ENCODE measurements at places on chromosomes 1 and 21.

GRCh38 chr1:183070923-183071618, 47.9 kb downstream of the LAMC1 start:
- H3K27me3 ChIP-seq = no peaks in the 10 kb centered on the region
- DNase-seq = no peak
- H3K4me3 ChIP-seq = no peak overlapping the region
- no peaks in the 10 kb centered on the region for H3K36me3 ChIP-seq
- H3K27ac ChIP-seq = no peak overlapping the region

DNA sequence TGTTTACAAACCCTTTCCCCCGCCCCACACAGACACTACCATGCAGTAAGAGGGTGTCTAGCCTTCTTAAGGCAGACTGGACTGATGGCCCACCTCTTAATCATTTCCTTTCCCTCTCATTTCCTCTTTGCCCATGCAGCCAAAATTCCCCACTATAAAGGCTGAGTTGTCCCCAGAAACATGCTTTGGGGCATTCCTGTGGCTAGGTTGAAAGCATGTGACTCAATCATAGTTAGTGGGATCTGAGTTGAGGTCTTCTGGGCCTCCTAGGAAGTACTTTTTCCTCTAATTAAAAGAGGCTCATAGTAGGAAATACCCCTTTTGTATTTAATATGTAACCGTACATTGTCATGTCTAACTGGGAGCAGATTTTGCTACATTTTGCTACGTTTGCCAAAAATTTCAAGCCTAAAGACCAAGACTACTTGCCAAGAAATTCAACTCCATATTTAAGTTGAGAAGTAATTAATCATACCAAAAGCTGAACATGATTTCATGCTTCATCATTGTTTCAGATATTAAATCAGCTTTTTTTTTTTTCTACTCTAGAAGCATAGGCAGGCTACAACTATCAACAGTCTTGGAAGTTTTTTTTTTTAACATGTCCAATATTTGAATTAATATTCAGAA, 174.7 kb downstream of the ADGRL4 start:
- no peak overlapping the region for H3K4me3 ChIP-seq
- H3K36me3 ChIP-seq = no peaks in the 10 kb centered on the region
- H3K27me3 ChIP-seq = no peaks in the 10 kb centered on the region

DNA sequence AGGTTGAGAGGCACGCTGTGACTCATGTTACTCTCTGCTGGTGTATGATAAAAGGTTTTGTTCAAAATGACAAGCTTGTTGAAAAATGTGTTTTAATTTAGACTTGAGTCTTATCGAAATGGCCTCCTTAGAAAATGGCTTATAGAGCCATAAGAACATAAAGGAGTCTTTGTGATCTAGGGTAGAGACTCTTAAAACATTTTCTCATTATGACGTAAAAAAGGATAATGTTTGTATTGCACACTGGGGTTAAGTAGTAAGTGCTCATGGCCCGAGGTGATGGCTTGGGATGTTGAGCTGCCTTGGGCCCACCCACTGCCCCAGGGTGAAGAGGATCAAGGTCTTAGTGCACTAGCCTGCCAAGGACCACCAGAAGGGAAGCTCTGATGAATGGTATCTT, 117.4 kb downstream of the DISC1 start:
- no peak overlapping the region for H3K27ac ChIP-seq
- H3K27me3 ChIP-seq = no peaks in the 10 kb centered on the region
- no peak overlapping the region for H3K4me3 ChIP-seq
- H3K4me1 ChIP-seq = no peaks in the 10 kb centered on the region
- H3K36me3 ChIP-seq = no peaks in the 10 kb centered on the region

GRCh38 chr1:25907601-25908000, 1.4 kb upstream of the STMN1 start:
- DNase-seq = no peak
- H3K27me3 ChIP-seq = no peaks in the 10 kb centered on the region
- no peak overlapping the region for H3K4me3 ChIP-seq
- no peaks in the 10 kb centered on the region for H3K36me3 ChIP-seq

DNA sequence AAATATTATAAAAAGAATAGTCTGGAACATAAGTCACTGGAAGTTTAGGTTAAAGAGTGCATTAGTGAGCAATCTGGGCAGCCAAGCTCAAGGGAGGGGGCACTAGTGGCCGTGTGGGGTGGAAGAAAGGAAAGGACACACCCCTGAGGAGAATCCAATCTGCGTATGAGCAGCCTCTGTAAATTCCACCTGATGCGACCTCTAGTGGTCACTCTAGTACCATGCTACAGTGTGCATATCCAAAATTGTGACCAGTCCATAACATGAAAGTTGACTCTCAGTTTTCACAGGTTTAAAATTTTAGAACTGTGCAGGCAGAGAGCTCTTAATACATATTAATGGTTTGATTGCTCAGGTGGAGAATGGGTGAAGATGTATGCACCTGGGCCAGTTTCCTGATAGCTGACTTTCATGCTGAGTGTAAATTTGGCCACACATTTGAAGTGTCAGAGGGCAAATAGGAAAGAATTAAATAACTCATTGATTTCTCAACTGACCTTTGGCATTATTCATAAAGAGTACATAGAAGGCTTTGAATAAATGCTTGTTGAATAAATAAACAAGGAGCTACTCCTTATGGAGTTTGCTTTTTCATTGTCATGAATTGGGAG, 105.9 kb upstream of the C21orf91 start:
- H3K4me1 ChIP-seq = no peaks in the 10 kb centered on the region
- H3K4me3 ChIP-seq = no peak overlapping the region
- DNase-seq = peak; percentile 29

DNA sequence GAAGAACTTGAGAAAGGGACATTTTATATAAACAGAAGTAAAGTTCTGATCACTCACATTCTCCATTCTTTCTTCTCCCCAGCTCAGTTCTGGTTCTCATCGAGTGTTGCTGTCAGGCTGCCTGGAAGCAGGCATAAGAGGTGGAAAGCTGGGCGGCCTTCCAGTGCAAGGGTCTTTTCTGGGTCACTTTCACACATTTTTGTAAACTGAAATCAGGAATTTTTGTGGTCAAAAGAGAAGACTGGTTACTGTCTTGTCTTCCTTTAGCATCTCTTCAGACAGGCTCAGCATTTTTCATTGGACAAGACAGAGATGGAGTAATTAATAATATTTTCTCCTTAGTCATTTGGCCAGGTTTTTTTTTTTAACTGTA, 93.7 kb downstream of the CTH start:
- DNase-seq = no peak
- H3K36me3 ChIP-seq = no peaks in the 10 kb centered on the region
- H3K4me1 ChIP-seq = no peaks in the 10 kb centered on the region
- no peak overlapping the region for H3K4me3 ChIP-seq
- no peaks in the 10 kb centered on the region for H3K27me3 ChIP-seq
- H3K27ac ChIP-seq = no peak overlapping the region

All from effector memory CD4-positive, alpha-beta T cell (primary cell).